ENCODE measurements at places on chromosomes 1 and 21. TPM values are rescaled to one million over a fixed set of nuclear protein-coding genes. Genes with fewer than 3 reads are reported as not detected.

FALEC gene
- 0.71 TPM for total RNA-seq

GRCh38 chr1:18239671-18240070 lies 132.1 kb downstream of the IGSF21 start:
- no peak overlapping the region for H3K27ac ChIP-seq
- no peaks in the 10 kb centered on the region for H3K36me3 ChIP-seq
- peaks cover 84% of the 10 kb centered on the region for H3K27me3 ChIP-seq
- no peak for DNase-seq
- no peaks in the 10 kb centered on the region for H3K4me1 ChIP-seq
- no peak overlapping the region for H3K4me3 ChIP-seq

- peak; percentile 41 for DNase-seq
- peaks cover 37% of the 10 kb centered on the region for H3K4me1 ChIP-seq
- peak overlapping the region; percentile 44 for H3K4me3 ChIP-seq
- peak overlapping the region; percentile 76 for H3K27ac ChIP-seq
- H3K36me3 ChIP-seq = peaks cover 5% of the 10 kb centered on the region
- H3K27me3 ChIP-seq = no peaks in the 10 kb centered on the region
These were observed 43.6 kb downstream of the PBX1 start for GRCh38 chr1:164602480-164603093.

CNR2 gene
- total RNA-seq = not detected

GRCh38 chr1:40045182-40045581 lies 4.7 kb downstream of the CAP1 start:
- H3K4me3 ChIP-seq = no peak overlapping the region
- no peaks in the 10 kb centered on the region for H3K27me3 ChIP-seq
- H3K36me3 ChIP-seq = peaks cover 54% of the 10 kb centered on the region
- no peak for DNase-seq
- no peak overlapping the region for H3K27ac ChIP-seq

DNA sequence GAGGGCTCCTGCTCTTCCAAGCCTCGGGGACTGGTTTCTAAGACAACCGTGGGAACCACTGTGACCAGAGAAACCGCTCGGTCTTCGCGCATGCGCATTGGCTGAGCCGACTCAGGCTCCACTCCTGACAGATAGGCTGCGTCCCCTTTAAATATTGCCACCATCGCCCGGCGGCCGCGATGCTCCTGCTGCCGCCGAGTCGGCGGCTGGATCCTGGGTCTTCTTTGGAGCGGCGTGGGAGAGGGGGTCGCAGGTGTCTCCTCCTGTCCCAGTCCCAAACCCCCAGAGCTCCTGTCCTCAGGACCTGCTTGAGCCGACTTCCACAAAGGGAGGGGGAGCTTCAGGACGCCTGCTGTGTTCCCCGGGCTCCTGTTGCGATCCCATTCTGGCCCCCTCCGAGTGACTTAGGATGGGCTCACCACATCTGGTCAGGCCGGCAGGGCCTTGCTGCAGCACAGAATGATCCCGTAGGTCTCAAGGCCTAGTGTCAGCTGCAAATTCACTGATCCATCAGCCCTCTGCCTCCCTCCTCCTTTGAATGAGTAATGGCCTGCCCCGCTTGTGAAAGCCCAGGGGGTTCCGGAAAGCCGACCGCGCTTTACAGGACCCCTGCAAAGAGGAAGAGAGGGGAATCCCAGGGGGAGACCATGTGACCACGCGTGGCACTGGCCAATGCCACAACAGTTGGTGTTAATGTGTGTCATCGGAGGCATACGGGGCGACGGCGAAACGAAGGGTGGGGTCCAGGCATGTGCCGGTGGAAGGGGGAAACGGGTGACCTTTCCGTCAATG lies 683.2 kb upstream of the TPTE start:
- no peaks in the 10 kb centered on the region for H3K36me3 ChIP-seq
- H3K4me3 ChIP-seq = no peak overlapping the region
- H3K27ac ChIP-seq = no peak overlapping the region
- no peaks in the 10 kb centered on the region for H3K4me1 ChIP-seq
- no peak for DNase-seq

DNA sequence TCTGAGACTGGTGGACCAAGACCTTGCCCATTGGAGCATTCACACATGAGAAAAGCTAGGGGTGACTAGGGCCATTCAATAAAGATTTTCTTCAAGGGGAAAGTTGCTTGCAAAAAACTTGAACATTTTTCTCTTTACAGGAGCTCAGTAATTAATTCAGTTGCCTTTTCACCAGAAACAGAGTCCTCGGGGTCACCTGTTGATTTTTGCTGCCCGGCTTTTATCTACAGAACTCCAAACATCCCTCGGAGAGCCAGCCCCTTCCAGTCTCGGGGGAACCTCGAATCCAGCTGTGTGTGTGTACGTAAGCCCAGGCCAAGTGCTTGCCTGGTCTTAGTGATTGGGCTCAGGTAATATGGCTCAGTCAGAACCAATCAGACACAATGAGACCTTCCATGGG lies 47.5 kb downstream of the PCNX2 start:
- no peak overlapping the region for H3K4me3 ChIP-seq
- no peaks in the 10 kb centered on the region for H3K27me3 ChIP-seq
- no peak for DNase-seq
- peaks cover 15% of the 10 kb centered on the region for H3K4me1 ChIP-seq
- H3K36me3 ChIP-seq = peaks cover 47% of the 10 kb centered on the region

DNA sequence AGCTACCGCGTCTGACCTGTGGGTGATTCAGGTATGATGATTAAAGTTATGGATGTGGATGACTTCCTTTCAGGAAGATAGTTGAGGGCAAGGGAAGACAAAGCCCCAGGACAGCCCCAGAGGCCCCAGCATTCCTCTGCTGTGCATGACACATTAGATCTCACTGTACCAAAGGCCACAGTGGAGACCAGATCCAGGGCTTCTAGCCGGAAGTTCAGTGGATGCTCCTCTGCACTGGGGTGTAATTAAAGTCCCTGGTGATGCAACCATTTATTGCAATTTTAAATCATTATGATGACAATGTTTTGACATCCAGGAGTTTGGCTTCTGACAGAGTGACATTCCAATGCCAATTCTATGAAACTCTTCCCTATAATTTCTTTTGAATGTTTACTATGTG lies 5.0 kb downstream of the C4BPA start:
- H3K4me3 ChIP-seq = no peak overlapping the region
- DNase-seq = no peak
- peaks cover 7% of the 10 kb centered on the region for H3K4me1 ChIP-seq
- H3K36me3 ChIP-seq = no peaks in the 10 kb centered on the region

RASSF5 gene
- 6.1 TPM for total RNA-seq

HEYL gene
- total RNA-seq = 0.27 TPM

SMCP gene
- total RNA-seq = not detected

GRCh38 chr1:215376544-215377264 lies 190.4 kb upstream of the KCTD3 start:
- H3K4me1 ChIP-seq = no peaks in the 10 kb centered on the region
- H3K27ac ChIP-seq = no peak overlapping the region
- H3K27me3 ChIP-seq = no peaks in the 10 kb centered on the region
- H3K36me3 ChIP-seq = no peaks in the 10 kb centered on the region
- H3K4me3 ChIP-seq = no peak overlapping the region

DNA sequence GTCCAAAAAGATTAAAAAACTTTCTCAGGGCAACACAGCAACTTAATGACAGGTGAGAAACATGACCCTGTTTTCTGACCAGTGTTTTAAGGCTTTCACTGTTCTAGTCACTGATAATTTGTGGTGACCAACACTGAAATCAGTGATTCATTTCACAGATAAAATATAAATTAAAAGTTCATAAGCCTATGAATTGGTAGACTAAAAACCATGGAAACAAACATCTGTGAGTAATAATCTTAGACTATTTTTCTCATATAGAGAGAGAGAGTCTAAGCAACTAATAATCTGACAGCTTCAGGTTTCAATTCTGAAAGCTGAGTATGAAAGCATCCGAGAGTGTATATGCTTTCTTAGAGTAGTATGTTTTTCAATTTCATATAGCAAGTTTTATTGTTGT lies 536.9 kb downstream of the ADGRL2 start:
- no peaks in the 10 kb centered on the region for H3K27me3 ChIP-seq
- no peaks in the 10 kb centered on the region for H3K4me1 ChIP-seq
- H3K27ac ChIP-seq = no peak overlapping the region
- no peak for DNase-seq
- no peak overlapping the region for H3K4me3 ChIP-seq

- peak overlapping the region; percentile 98 for H3K4me3 ChIP-seq
- peaks cover 10% of the 10 kb centered on the region for H3K27me3 ChIP-seq
- peak overlapping the region; percentile 99 for H3K27ac ChIP-seq
- no peak for DNase-seq
- H3K4me1 ChIP-seq = peaks cover 11% of the 10 kb centered on the region
These were observed 488 bp upstream of the GNL2 start for GRCh38 chr1:37596182-37596667.

DIO1 gene
- total RNA-seq = not detected

DNA sequence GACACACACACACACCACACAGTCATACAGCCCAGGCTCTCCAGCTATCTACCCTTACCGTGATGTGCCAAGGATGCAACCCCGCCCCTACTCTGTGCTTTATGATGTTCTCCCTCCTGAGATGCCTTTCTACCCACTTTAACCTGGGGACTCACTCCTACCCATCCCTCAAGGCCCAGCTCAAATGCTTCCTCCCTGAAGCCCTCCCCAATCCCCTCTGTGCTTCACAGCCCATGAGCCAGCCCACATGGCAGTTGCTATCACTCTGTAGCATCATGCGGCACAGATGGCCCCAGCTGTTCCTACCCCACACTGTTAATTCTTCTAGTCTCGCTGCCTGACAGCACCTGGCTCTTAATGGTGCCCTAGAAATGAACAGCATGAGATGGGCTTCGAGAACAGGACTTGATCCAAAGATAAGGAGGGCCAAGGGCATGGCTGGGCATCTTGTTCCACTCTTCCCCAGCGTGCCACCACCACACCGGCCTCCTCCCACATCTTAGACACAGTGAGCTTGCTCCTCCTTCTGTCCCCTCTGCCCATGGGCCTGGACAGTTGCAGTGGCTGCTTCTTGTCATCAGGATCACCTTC lies 109.8 kb downstream of the GLIS1 start:
- H3K27ac ChIP-seq = no peak overlapping the region
- DNase-seq = no peak
- H3K36me3 ChIP-seq = no peaks in the 10 kb centered on the region
- H3K27me3 ChIP-seq = peaks cover 60% of the 10 kb centered on the region
- H3K4me1 ChIP-seq = no peaks in the 10 kb centered on the region
- no peak overlapping the region for H3K4me3 ChIP-seq

GRCh38 chr1:78440381-78440793 lies 50.4 kb upstream of the PTGFR start:
- peaks cover 7% of the 10 kb centered on the region for H3K4me1 ChIP-seq
- no peak overlapping the region for H3K27ac ChIP-seq
- H3K4me3 ChIP-seq = no peak overlapping the region
- no peak for DNase-seq
- no peaks in the 10 kb centered on the region for H3K27me3 ChIP-seq
- no peaks in the 10 kb centered on the region for H3K36me3 ChIP-seq

GRCh38 chr1:156655151-156655903 lies 13.4 kb downstream of the BCAN start:
- no peak overlapping the region for H3K27ac ChIP-seq
- H3K36me3 ChIP-seq = peaks cover 47% of the 10 kb centered on the region
- peaks cover 36% of the 10 kb centered on the region for H3K4me1 ChIP-seq
- no peak overlapping the region for H3K4me3 ChIP-seq

GRCh38 chr1:248599396-248599795 lies 1.9 kb upstream of the OR2T10 start:
- no peaks in the 10 kb centered on the region for H3K27me3 ChIP-seq
- H3K4me1 ChIP-seq = no peaks in the 10 kb centered on the region
- DNase-seq = no peak
- no peaks in the 10 kb centered on the region for H3K36me3 ChIP-seq

NDUFS2 gene
- 98.3 TPM for total RNA-seq

- H3K4me3 ChIP-seq = peak overlapping the region; percentile 85
- no peaks in the 10 kb centered on the region for H3K27me3 ChIP-seq
- peak overlapping the region; percentile 77 for H3K27ac ChIP-seq
- no peak for DNase-seq
These were observed 1.2 kb upstream of the CAP1 start for GRCh38 chr1:40039245-40039756.

CFAP74 gene
- total RNA-seq = not detected

DNA sequence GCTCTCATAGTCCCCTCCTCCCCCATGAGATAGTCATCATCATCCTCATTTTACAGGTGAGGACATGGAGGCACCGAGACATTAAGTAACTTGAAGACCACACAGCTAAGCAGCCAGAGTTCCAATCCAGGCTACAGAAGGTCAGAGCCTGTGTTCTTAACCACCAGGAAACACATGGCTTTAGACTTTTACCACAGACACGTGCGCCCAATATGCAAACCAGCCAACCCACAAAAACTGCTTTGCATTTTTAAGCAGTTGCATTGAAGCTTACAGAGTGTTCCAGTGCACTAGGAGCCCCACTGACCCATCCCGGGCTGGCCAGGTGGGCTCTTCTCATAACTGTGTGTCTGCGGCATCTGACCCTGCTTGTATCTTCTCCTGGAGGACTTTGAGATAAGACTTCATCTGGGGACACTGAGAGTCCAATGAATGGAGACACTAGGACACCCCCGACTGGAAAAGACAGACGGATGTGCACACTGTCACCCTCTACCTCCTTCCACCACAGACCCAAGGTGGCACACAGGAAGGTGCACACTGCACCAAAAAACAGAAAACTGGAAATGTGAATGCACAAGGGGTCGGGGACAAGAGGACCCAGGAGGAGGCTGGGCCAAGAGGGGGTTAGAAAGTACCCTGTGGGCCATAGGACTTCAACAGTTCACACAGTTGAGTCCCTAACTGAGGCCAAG lies 56.4 kb downstream of the ETS2 start:
- no peaks in the 10 kb centered on the region for H3K36me3 ChIP-seq
- no peak overlapping the region for H3K4me3 ChIP-seq
- no peak overlapping the region for H3K27ac ChIP-seq
- no peaks in the 10 kb centered on the region for H3K4me1 ChIP-seq

- no peaks in the 10 kb centered on the region for H3K27me3 ChIP-seq
- no peak for DNase-seq
- no peaks in the 10 kb centered on the region for H3K4me1 ChIP-seq
These were observed 61.0 kb downstream of the HMCN1 start for GRCh38 chr1:185795181-185795580.

GRCh38 chr21:42735944-42736343 lies 82.5 kb downstream of the PDE9A start:
- no peak for DNase-seq
- no peaks in the 10 kb centered on the region for H3K27me3 ChIP-seq
- H3K27ac ChIP-seq = no peak overlapping the region
- peaks cover 18% of the 10 kb centered on the region for H3K36me3 ChIP-seq

- peaks cover 39% of the 10 kb centered on the region for H3K4me1 ChIP-seq
- H3K27ac ChIP-seq = peak overlapping the region; percentile 78
- no peak for DNase-seq
- H3K4me3 ChIP-seq = peak overlapping the region; percentile 59
- H3K36me3 ChIP-seq = peaks cover 25% of the 10 kb centered on the region
These were observed 6.2 kb downstream of the ARHGEF16 start for GRCh38 chr1:3460672-3461131.

- H3K4me3 ChIP-seq = no peak overlapping the region
- no peak overlapping the region for H3K27ac ChIP-seq
- DNase-seq = no peak
- no peaks in the 10 kb centered on the region for H3K4me1 ChIP-seq
- H3K36me3 ChIP-seq = no peaks in the 10 kb centered on the region
- no peaks in the 10 kb centered on the region for H3K27me3 ChIP-seq
These were observed 231.2 kb downstream of the DSCAM start for GRCh38 chr21:40615505-40616376.
